Activated T-cell treated with anti-CD3 and anti-CD28 coated beads for 48 hours (primary cell): ENCODE measurements at places on chromosomes 5 and 9.

DNA sequence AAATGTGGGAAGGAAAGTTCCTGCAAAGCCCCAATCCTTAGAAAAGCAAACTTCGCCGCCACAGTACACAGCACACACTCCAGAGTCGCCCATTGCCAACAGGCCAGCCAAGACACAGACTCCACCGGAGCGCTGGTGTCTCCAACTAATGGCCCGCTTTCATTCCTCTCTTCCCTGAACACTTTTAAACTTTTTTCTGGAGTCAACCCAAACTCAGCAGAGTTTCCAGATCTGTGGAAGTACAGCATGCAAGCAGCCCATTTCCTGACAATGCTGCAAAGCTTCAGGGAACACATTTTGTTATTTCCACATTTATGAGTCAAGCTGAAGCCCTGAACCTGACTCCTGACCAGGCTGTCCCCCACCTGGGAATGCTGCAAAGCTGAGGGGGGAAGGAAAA, 351.9 kb downstream of the NFIB start:
- no peak for DNase-seq

GRCh38 chr5:72234868-72235267, 85.2 kb downstream of the MRPS27 start:
- no peak for DNase-seq

GRCh38 chr5:178080056-178080455, 33.3 kb upstream of the N4BP3 start:
- DNase-seq: no peak

DNA sequence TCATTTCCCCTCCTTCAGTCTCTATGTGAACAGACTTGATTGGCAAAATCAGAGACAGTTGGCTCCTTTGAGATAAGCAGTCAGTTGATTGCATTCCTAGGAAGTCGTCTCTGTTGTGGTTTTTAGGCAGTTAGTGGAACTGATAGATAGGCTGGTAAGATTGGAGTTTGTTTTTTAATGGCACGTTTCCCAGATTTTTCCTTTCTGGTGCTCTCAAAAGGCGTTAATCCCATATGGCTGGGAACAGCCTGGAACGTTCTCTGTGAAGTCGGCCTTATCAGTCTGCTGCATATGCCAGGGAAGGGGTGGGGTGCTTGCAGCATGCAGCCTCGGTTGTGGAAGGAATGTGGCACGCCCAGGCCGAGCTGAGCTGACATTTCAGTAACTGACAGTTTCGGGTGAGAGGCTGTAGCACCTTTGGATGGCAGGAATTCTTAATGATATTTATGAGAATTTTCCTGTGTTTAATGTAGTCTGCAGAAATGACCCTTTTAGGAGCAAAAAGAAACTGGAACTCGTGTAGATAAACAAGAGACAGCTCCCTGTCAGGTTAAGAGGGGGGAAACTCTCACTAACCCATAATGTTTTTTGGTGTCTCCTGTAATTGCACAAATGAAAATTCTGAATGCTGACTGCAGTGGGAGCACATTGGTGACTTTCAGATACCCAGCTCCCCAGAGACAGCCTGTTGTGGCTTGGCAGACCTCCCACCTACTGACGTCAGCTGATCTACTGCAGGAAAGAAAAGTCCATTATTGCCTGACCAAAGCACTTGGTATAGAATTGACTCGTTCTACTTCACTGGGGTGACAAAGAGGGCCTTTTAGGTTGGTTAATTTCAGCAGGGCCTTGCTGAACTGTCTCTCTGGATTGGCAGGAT, 6.3 kb downstream of the SPTAN1 start:
- peak; percentile 49 for DNase-seq

DNA sequence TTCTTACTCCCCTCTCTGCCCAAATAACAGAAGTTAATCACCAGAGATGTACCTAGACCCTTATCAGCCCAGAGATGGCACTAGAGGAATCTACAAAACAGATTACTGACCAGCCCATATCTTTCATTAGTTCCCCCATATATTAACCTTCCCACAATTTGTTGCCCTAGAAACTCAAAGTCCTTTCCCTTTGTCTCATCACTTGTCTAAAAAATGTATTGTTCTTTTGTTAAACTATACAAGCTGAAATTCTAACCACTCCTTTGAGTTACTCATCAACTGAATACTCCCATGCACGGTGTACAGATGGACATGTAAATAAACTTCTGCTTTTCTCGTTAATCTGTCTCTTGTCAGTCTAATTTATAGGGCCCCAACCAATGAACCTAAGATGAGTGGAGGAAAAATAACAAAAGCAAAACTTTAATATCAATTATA, 130.9 kb downstream of the CCDC192 start:
- DNase-seq: no peak

DNA sequence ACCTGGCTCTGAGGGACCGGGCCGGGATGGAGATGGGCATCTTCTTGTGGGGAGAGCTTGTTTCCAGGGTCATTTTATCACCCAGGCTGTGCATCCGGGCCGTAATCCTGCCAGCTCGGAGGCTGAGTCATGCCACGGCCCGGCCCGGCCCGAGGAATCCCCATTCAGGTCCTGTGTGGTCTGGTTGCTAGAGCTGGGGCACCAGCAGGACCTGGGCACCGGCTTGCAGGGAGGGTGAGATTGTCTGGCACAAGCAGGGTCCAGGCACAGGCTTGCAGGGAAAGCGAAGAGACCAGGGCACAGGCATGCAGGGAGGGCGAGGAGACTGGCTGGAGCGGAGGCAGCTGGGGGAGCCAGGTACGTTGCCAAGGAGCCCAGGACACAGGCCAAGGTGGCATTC, 106.8 kb downstream of the RXRA start:
- no peak for DNase-seq

- DNase-seq: no peak
Measured at GRCh38 chr5:111901296-111901695, 144.3 kb upstream of the NREP start.

GRCh38 chr5:6553972-6554371, 78.9 kb downstream of the NSUN2 start:
- DNase-seq: no peak

GRCh38 chr9:114055061-114055460, 23.0 kb downstream of the AMBP start:
- no peak for DNase-seq

DNA sequence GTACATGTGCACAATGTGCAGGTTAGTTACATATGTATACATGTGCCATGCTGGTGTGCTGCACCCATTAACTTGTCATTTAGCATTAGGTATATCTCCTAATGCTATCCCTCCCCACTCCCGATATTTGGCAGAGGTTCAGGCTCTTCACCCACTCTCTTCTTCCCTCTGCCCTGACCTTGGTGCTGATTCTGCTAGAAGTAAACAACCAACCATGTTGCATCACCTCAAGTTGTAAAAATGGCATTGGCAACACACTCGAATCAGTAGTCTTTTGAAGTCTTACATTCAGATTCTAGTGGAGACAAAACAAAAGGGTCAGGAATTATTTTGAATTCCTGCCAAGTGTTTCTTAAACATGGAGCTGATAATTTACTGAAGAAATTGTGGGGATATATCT, 40.0 kb downstream of the PRR16 start:
- no peak for DNase-seq

DNA sequence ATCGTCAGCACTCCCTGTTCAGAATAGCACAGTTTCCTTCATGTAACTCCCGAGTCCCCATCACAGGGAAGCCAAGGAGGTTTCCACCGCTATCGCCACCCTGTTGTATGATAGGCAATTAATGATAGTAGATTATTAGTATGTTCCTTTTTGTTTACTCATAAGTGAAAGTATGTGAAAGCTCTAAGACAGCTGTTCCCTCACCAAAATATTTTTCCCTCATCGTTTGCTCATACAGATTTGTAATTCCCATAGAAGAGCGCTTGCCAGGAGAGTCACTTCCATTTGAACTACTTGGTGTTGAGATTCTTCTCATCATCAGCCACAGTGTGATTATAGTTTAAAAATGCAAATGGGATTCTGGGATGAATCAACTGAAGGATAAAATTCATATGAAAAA, 140.9 kb downstream of the PAM start:
- no peak for DNase-seq

GRCh38 chr9:105030285-105030684, 102.3 kb upstream of the ABCA1 start:
- DNase-seq: no peak

GRCh38 chr5:60436518-60436917, 263.4 kb downstream of the DEPDC1B start:
- DNase-seq: no peak
